Motor neuron (in vitro differentiated cells): ENCODE measurements at places on chromosomes 1 and 21.

- no peak for ATAC-seq
Measured at GRCh38 chr1:89198081-89198480, 661 bp downstream of the GBP4 start.

DNA sequence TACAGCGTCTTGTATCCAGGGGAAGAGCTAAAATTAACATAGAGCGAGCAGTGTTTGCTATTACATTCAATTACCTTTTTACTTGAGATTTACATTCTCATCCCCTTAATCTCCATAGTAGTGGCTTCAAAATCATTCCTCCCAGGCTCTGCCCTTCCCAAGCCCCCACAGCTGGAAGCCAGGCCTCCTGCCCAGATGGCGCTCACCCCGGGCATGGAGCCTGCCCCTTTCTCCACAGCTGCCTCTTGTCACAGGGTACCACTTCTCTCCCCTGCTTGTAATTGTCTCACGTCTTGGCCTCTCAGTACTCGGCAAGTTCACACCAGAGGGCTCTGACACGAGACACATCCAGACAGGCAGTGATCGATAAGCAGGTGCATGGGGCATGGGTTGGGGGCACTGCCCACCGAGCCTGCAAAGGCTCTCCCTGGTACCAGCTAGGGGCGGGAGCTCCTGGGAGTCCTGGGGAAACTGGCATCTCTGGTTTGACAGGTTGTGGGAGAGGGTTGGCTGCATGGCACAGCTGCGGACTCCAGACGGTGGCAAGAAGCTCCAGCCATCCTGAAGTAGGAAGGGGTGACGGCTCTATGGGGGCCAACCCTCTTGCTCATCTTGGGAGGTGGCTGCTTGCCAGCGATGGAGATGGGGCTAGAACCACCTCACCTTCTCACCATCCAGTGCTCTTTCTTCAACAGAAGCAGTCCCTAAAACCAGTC lies 20.1 kb downstream of the CASZ1 start:
- no peak for ATAC-seq

DNA sequence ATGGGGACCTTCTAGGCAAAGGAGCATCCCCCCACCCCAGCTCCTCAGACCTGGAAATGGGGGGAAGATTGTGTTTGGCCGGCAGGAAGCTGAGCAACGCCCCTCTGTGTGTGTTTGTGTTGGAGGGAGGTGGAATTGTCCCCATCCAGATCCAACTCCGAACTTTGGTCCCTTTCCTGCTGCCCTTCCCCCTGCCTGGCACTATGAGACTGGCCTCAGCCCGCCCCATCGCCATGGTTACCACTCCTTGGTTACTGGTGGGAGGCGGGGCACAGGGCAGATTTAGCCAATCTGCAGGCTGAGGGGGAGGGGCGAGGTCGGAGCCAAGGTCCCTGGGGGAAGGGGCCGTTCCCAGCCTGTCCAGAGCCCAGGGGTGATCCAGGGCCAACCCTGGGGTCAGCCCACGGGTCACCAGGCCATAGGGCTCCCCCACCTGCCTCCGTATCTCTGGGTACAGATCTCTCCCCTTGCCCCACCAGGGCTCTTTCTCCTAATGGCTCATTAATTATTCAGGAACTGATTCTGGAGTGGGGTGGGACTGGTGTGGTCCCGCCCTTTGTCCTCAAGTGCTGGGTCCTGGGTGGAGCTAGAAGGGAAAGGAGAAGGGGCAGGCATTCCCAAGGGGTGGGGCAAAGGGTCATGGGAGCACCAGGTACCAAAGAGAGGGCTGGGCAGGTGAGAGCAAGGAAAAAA lies 15.2 kb downstream of the PTPRF start:
- ATAC-seq = peak; percentile 54

- peak; percentile 15 for ATAC-seq
Measured at GRCh38 chr1:226657895-226658545, 81.1 kb downstream of the ITPKB start.

DNA sequence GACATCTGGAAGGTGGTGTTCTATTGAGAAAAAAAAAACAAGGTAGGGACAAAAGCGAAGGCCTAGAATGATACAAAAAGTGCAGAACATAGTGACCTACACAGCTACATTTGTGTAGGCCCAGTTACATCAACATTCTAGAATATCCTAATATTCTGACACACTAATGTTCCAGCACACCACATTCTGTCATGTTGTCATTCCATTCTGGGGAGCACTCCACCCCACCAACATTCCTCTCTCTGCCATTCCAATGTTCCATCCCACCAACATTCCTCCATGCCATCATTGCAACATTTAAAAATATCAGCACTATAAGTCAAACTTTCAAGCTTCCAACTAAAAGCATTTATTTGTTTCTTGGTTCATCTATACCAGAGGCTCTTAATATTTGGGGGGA lies 28.5 kb downstream of the COA7 start:
- ATAC-seq = no peak

DNA sequence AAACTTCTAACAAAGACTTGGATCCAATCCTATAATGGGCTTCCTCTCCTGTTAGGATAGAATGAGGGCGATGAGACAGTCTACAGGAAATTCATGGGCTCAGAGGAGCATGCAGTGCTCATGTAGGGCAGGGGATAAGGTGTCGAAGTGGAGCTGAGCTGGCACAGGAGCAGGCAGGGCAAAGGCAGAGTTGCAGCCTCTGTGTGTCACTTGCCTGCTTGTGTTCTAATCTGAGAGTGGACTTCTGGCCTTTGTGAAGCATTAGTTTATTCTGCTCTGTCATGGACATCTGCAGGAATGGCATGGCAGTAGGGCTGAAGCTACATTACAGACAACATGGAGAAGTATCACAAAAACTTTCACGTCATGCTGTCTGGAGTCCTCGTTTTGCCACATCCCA lies 32.6 kb downstream of the LHX8 start:
- ATAC-seq = no peak

GRCh38 chr1:69711190-69711930 lies 143.6 kb downstream of the LRRC7 start:
- no peak for ATAC-seq

DNA sequence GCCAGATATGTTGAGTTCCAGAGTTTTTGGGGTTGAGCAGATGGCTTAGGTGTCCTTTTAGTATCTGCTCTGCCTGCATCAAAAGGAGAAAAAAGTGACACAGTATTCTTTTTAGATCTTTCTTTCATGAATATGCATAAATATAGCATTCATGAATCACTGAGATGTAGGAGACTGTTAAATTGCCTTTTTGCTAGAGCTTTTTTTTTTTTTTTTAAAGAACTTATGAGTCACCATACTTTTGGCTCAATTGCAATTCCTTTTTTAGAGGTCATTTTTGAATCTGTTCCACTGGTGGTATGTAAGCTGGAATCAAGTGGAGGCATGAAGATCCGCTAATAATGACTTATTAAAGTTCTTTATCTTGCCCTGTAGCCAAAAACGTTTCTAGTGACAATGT lies 480.9 kb upstream of the ZRANB2 start:
- ATAC-seq = no peak

- ATAC-seq = no peak
Measured at GRCh38 chr1:33374336-33375105, 53.6 kb upstream of the A3GALT2 start.

DNA sequence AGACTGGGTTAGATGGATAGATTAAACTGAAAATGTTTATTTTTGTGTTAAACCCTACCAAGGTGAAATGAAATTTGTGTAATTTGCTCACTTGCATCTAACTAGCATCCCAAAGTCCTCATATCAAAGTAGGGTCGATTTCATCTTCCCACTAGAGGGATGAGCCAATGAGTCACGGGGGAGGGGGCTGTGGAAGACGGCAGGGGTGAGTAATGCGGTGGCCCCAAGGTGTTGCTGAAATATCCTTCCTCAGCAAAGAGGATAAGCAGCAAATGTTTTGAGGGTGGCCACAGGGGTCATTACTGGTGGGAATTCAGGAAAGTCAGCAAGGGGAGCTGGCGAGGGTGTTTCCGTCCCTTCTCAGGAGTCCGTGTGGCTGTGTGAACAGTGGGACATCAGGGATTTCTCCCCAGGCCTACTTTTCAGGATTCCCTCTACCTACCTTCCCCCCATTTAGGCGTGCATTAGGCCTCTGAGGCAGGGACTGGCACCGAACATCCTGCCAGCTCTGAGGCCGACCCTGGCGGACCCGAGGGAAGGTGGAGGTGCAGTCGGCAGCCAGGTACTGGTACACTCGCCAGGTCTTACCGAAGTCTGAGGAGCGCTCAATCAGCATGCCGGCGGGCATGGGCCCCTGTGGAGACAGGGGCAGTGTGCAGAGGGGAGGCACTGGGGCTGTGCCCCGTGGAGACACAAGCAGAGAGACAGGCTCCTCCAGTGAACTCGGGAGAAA lies 18.1 kb downstream of the LAMB3 start:
- ATAC-seq = no peak

- no peak for ATAC-seq
Measured at GRCh38 chr1:228093050-228093906, 9.8 kb downstream of the C1orf35 start.

DNA sequence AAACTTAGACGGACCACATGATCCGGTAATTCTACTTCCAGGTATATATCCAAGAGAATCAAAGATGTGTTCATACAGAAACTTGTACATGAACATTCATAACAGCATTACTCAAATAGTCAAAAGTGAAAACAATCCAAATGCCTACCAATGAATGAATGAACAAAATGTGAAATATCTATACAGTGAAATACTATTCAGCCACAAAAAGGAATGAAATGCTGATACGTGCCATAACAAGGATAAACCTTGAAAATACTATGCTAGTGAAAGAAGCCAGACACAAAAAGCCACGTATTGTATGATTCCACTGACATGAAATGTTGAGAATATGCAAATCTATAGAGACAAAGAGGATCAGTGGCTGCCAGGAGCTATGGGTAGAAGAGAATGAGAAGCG lies 18.3 kb downstream of the TARBP1 start:
- ATAC-seq = no peak

DNA sequence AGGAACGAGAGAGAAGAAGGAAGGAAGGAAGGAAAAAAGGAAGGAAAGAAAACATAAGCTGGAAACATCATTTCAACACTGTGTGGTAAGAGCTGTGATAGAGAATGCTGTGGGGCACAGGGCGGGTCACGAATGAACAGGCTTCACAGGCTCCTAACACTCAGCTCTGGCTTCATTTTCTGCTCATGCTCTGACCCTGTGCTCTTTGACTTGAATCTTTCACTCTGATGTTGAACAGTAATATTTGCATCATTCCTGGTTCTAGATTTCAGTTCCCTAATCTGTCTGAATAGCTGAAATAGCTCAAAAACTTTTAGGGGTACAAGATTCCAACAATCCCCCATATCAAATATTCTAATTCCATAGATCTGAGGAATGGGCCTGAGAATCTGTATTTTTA lies 207.3 kb downstream of the LHX8 start:
- ATAC-seq = no peak

DNA sequence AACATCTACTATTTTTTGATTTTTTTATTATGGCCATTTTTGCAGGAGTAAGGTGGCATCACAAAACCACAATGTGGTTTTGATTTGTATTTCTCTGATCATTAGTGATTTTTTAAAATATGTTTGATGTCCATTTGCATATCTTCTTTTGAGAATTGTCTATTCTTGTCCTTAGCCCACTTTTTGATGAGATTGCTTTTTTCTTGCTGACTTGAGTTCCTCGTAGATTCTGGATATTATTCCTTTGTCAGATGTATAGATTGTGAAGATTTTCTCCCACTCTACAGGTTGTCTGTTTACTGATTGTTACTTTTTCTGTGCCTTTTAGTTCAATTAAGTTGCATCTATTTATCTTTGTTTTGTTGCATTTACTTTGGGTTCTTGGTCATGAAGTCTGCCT lies 375.7 kb downstream of the ST6GALNAC3 start:
- ATAC-seq = no peak

DNA sequence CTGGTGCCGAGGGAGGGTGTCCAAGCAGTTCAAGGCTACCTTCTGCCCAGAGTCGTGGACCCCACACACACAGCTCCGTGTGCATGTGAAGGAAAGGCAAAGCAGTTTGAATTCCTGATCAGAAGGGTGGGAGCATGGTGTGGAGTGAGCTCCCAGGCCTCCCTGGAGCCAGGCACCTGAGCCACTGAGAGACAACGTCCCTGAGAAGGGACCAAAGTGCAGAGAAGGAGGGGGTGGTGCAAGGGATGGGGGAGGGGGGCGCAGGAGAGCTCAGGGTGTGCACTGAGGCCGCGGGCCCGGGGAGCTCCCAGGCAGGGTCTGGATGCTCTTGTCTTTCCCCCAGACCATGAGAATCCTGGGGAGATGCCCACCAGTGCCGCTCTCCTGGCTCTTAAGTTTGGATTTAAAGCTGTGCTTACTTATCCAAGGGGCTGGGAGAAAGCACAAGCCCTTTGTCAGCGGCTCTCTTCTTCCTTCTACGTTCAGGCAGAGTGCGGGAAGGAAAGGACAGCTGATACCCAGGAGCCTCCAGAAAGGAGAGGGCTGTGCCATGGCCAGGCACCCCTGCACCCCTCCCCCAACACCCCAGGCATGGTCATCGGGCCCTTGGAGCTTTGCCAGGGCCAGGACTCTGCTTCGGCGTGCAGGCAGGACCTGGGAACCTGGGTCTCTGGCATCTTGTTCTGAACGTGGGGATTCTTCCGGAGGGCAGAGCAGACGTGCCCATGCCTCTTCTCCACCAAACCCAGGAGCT lies 24.1 kb downstream of the ACTA1 start:
- no peak for ATAC-seq

- no peak for ATAC-seq
Measured at GRCh38 chr1:155451199-155451598, 111.4 kb downstream of the ASH1L start.

GRCh38 chr1:118479351-118479750 lies 294.3 kb upstream of the SPAG17 start:
- no peak for ATAC-seq

- ATAC-seq = no peak
Measured at GRCh38 chr1:29597861-29598260, 361.5 kb downstream of the PTPRU start.

DNA sequence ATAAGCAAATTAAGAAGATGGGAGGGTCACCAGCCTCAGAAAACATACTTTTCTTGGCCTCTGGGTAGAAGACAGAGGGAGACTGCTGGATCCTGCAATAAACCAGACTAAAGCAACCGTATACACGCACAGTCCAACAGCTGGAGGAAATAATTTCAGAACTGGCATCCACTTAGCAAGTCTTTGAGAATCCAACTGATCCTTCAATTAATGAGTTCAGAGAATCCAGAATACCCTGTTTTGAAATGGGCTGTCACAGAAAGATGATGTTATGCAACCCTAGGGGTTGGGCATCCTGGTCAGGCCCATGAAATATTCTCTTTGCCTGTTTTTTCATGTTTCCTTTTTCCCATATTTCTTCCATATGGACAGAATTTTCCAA lies 134.0 kb upstream of the MAGI3 start:
- ATAC-seq = no peak

GRCh38 chr21:33731447-33731846 lies 89.1 kb downstream of the ITSN1 start:
- no peak for ATAC-seq

DNA sequence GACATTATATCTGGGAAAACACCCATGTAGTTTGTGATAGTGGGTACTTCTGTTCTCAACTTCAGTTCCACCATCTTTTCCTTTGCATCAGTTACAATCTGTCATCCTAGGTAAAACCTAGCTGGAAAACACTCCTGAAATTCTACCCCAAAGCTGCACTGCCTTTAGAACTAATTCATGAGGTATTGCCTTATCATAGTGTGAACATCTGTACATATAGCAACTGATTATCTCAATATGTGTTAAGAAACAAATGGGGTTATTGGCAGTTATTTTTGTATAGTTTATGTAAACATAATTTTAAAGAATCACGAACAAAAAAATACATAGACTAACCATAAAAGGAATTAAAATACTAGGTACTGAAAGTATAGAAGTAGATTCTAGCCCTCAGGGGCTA lies 6.4 kb upstream of the NEK7 start:
- ATAC-seq = no peak
